Colonic mucosa (tissue), 4 donors: ENCODE measurements at places on chromosomes 7 and 10. TPM values are rescaled to one million over a fixed set of nuclear protein-coding genes. Genes with fewer than 3 reads are reported as not detected.
A peak's percentile ranks its signal among the peaks of the same experiment; 100 is the strongest.

The GPC2 gene
- total RNA-seq, result 7.6 TPM

The CDNF gene
- 0.82 TPM for total RNA-seq

The TAS2R41 gene
- not detected for total RNA-seq

The GIMAP8 gene
- total RNA-seq, result 3.4 TPM

The OR2A42 gene
- total RNA-seq, result not detected

The UPK3BL1 gene
- total RNA-seq, result 9.1 TPM

The EGFR gene
- total RNA-seq, result 57.8 TPM

The ITGB8 gene
- 7.3 TPM for total RNA-seq

The CYP2C9 gene
- 3.1 TPM for total RNA-seq

The TMEM229A gene
- total RNA-seq, result not detected

DNA sequence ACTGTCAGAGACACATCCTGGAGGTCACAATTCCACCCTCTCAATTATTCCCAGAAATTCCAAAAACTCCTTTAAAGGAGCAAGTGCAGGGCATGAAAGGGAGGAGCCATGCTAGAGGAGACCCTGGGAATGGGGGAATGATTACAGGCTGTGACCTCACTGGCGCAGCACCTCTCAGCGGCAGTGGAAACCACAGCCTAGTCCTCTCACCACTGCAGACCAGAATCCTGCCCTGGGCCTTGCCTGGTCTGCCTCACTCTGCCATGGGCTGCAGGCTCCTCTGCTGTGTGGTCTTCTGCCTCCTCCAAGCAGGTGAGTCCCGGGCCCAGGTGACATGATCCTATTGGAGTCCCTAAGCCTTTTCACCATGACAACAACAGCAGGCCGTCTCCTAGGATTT is 50.5 kb upstream of the PRSS58 start:
- H3K36me3 ChIP-seq, result no peaks in the 10 kb centered on the region
- no peaks in the 10 kb centered on the region for H3K27me3 ChIP-seq
- no peak overlapping the region for H3K4me3 ChIP-seq
- H3K4me1 ChIP-seq, result no peaks in the 10 kb centered on the region
- no peak overlapping the region for H3K27ac ChIP-seq

- H3K27me3 ChIP-seq, result no peaks in the 10 kb centered on the region
- no peak for DNase-seq
- no peak overlapping the region for H3K27ac ChIP-seq
- no peaks in the 10 kb centered on the region for H3K4me1 ChIP-seq
Observed at GRCh38 chr10:24984906-24985305, 31.1 kb downstream of the ENKUR start.

GRCh38 chr7:117946151-117946633 is 73.0 kb upstream of the CTTNBP2 start:
- H3K4me1 ChIP-seq, result no peaks in the 10 kb centered on the region
- DNase-seq, result no peak
- H3K4me3 ChIP-seq, result no peak overlapping the region
- H3K27ac ChIP-seq, result no peak overlapping the region
- no peaks in the 10 kb centered on the region for H3K36me3 ChIP-seq
- no peaks in the 10 kb centered on the region for H3K27me3 ChIP-seq

DNA sequence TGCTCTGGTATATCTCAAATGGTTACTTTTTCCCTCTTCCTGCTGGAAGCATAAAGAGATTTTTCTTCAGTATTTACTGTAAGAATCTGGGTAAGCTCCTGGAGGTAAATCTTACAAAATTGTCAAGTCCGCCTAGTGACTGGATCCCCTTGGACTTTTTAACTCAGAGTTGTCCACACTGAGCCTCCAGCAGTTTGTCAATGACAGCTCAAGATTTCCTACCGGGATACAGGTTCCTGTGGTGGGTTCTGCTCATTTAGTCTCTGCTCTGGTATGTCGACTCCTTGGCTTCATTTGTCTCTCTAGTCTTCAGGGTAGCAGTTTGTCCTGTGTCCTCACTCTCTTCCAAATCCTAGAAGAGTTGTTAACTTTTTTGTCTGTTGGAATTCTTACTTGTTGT is 27.0 kb downstream of the GPR37 start:
- H3K36me3 ChIP-seq, result no peaks in the 10 kb centered on the region
- H3K4me3 ChIP-seq, result no peak overlapping the region
- no peaks in the 10 kb centered on the region for H3K27me3 ChIP-seq

DNA sequence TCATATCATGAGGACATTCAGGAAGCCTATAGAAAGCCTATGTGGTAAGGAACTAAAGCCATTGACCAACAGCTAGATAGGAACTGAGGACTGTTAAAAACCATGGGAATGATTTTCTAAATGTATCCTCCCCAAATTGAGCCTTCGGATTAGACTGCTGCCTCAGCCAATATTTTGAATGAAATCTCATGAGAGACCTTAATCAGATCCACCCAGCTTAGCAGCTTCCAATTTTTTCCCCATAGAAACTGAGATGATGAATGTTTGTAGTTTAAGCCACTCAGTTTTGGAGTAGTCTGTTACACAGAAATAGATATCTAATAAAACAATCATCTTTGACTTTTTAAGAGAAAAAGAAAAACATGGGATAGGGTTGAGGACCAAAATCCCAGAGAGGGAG is 292.0 kb downstream of the HPSE2 start:
- no peak for DNase-seq
- H3K4me1 ChIP-seq, result no peaks in the 10 kb centered on the region
- H3K4me3 ChIP-seq, result no peak overlapping the region
- H3K36me3 ChIP-seq, result no peaks in the 10 kb centered on the region
- H3K27ac ChIP-seq, result no peak overlapping the region

GRCh38 chr7:43296306-43296705 is 183.9 kb downstream of the HECW1 start:
- H3K4me1 ChIP-seq, result no peaks in the 10 kb centered on the region
- H3K4me3 ChIP-seq, result no peak overlapping the region
- DNase-seq, result no peak
- H3K27ac ChIP-seq, result no peak overlapping the region

GRCh38 chr7:141562036-141562435 is 10.8 kb downstream of the AGK start:
- DNase-seq, result no peak
- no peak overlapping the region for H3K4me3 ChIP-seq
- no peaks in the 10 kb centered on the region for H3K4me1 ChIP-seq
- H3K27me3 ChIP-seq, result no peaks in the 10 kb centered on the region
- H3K36me3 ChIP-seq, result no peaks in the 10 kb centered on the region

GRCh38 chr10:45355494-45355893 is 18.5 kb upstream of the ALOX5 start:
- H3K4me1 ChIP-seq, result no peaks in the 10 kb centered on the region
- H3K27me3 ChIP-seq, result no peaks in the 10 kb centered on the region
- no peak for DNase-seq
- no peak overlapping the region for H3K4me3 ChIP-seq
- H3K27ac ChIP-seq, result no peak overlapping the region
- H3K36me3 ChIP-seq, result no peaks in the 10 kb centered on the region

GRCh38 chr7:83879063-83879462 is 230.1 kb upstream of the SEMA3E start:
- no peak overlapping the region for H3K4me3 ChIP-seq
- DNase-seq, result no peak
- H3K4me1 ChIP-seq, result no peaks in the 10 kb centered on the region
- no peaks in the 10 kb centered on the region for H3K36me3 ChIP-seq

GRCh38 chr7:92835261-92835850 is 1.0 kb downstream of the CDK6 start:
- no peaks in the 10 kb centered on the region for H3K4me1 ChIP-seq
- H3K36me3 ChIP-seq, result no peaks in the 10 kb centered on the region
- peak; percentile 80 for DNase-seq
- H3K4me3 ChIP-seq, result peak overlapping the region; percentile 77

GRCh38 chr10:110268971-110269370 is 35.7 kb downstream of the SMNDC1 start:
- peak overlapping the region; percentile 31 for H3K27ac ChIP-seq
- no peaks in the 10 kb centered on the region for H3K36me3 ChIP-seq
- H3K4me3 ChIP-seq, result no peak overlapping the region
- H3K4me1 ChIP-seq, result peaks cover 10% of the 10 kb centered on the region
- H3K27me3 ChIP-seq, result no peaks in the 10 kb centered on the region

GRCh38 chr10:8060010-8060703 is 5.7 kb downstream of the GATA3 start:
- H3K4me3 ChIP-seq, result no peak overlapping the region
- H3K36me3 ChIP-seq, result no peaks in the 10 kb centered on the region
- H3K27me3 ChIP-seq, result peaks cover 41% of the 10 kb centered on the region
- DNase-seq, result no peak

- no peaks in the 10 kb centered on the region for H3K27me3 ChIP-seq
- no peaks in the 10 kb centered on the region for H3K36me3 ChIP-seq
- no peaks in the 10 kb centered on the region for H3K4me1 ChIP-seq
- DNase-seq, result no peak
- H3K27ac ChIP-seq, result peak overlapping the region; percentile 40
Observed at GRCh38 chr7:155166673-155167370, 96.7 kb downstream of the HTR5A start.

DNA sequence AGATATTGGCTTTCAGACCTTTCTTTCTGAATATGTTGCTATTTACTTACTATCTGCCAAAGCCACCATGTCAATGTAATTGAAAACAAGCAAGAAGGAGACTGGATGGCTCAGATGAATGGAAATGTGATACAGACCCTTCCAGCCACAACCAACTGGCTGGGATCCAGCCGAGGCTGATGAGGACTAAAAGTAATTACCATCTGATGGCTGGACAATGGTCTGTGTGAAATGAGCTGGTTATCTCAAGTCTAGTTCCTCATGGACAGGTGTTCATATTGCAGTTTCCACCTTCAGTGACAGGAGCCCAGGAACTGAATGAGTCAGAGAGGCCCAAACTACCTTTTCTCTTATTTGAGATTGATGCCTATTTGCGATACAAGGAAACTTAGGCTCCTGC is 267.5 kb downstream of the GATA3 start:
- H3K36me3 ChIP-seq, result no peaks in the 10 kb centered on the region
- no peak for DNase-seq
- H3K27ac ChIP-seq, result no peak overlapping the region
- no peaks in the 10 kb centered on the region for H3K27me3 ChIP-seq
- no peak overlapping the region for H3K4me3 ChIP-seq
- no peaks in the 10 kb centered on the region for H3K4me1 ChIP-seq

DNA sequence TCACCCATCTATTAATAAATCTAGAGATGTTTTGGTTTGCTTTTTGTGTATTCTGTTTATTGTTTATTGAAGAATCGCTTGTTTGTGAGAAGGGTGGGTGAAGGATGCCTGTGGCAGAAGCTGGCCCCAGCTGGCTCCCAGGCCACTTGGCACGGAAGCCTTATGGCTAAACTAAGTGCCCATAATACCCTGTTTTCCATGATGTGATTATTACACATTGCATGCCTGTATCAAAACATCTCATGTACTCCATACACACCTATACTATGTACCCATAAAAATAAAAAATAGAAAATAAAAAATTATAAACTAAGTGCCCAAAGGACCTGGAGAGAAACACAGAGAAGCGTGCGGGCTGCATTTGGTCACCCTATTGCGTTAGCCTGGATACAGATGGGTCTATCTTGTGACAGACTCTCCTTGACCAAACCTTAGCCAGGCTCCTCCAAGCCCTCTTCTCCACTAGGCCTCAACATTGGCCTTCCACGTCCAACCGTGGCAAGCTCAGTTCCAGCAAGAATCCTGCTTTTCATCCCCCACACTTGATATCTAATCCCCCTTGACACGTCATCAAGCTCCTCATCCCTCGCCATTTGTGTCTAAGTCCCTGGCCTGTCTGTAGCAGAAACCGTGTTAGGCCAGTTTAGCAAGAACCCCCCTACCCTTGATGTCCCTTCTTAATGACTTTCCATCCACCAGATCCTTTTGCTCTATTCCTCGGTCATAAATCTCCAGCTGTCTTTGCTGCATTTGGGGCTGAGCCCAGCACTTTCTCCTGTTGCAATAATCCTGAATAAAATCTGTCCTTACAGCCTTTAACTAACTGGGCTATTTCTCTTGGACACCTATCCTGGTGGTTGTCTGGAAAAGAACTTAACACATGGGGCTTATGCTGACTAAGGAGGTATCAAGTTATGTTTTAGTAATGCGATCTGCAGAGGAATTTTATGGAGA is 245.2 kb downstream of the TNS3 start:
- H3K4me3 ChIP-seq, result no peak overlapping the region
- no peaks in the 10 kb centered on the region for H3K27me3 ChIP-seq
- no peak overlapping the region for H3K27ac ChIP-seq
- DNase-seq, result no peak

GRCh38 chr10:89651916-89652573 is 7.0 kb upstream of the PANK1 start:
- H3K27ac ChIP-seq, result no peak overlapping the region
- no peak for DNase-seq
- H3K27me3 ChIP-seq, result no peaks in the 10 kb centered on the region
- no peaks in the 10 kb centered on the region for H3K4me1 ChIP-seq
- H3K36me3 ChIP-seq, result no peaks in the 10 kb centered on the region

- no peaks in the 10 kb centered on the region for H3K4me1 ChIP-seq
- no peaks in the 10 kb centered on the region for H3K36me3 ChIP-seq
- no peak overlapping the region for H3K27ac ChIP-seq
- H3K27me3 ChIP-seq, result no peaks in the 10 kb centered on the region
- no peak overlapping the region for H3K4me3 ChIP-seq
Observed at GRCh38 chr10:78231327-78231726, 197.7 kb downstream of the RPS24 start.

DNA sequence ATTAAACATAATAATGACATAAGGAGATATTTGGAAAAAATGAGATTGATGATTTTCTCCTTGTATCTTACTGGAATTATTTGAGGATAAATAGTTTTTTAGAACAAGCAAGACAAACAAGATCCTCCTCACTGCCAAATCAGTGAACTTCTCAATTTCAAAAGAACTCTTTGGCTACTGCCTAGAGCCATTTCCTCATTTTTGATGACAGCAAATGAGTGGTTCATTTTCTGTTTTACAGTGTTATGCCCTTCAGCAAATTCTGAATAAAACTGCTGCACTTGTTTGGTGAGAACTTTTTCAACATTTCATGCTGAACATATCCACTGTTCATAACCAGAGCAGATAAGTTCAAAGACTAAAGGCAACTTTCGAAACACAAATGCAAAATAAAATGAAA is 42.5 kb upstream of the AHR start:
- no peaks in the 10 kb centered on the region for H3K27me3 ChIP-seq
- no peak overlapping the region for H3K4me3 ChIP-seq
- DNase-seq, result no peak
- H3K36me3 ChIP-seq, result no peaks in the 10 kb centered on the region
- H3K27ac ChIP-seq, result no peak overlapping the region
